ENCODE measurements at places on chromosomes 11 and 22.

DNA sequence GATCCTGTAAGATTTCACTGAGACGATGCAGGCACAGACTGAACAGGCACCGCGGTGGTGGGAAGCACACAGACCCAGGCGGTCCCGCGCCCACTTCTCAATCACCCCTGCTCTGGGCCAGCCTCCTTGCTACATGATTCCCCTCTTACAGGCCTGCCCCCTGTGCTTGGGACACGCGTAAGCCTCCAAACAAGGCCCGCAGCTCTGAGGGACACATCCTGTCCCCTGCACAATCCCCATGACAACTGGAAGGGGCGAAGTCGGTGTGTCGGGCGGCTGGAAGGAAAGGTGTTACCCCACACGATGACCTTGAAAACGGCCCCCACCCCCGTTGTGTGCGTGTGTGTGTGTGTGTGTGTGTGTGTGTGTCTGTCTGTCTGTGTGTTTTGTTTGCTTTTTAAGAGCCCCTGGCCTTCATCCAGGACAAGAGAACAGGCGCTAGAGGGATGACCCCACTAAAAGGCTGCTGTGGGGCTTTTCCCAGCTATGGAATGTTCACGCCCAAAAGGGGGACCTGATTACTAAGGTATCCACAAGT is 13.1 kb downstream of the CELSR1 start:
- no peak for DNase-seq

GRCh38 chr11:128711136-128711535 is 17.3 kb downstream of the FLI1 start:
- no peak for DNase-seq

DNA sequence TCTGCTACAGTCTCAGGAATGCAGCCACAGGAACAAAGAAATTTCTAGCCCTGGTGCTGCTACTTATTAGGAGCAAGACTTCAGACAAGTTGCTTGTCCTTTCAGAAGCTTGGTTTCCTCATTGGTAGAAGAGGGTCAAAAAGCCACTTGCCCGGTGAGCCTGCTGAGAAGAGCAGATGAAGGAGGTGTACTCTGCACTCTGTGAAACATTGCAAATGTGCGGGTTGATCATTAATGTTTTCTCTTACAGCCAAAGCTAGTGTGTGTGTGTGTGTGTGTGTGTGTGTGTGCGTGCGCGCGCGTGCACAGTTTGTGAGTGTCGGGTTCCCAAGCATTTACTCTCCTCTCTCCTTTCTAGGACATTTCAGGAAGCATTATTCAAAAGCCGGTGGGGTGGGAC is 86.3 kb upstream of the NNMT start:
- no peak for DNase-seq

- no peak for DNase-seq
Observed at GRCh38 chr11:122354025-122354697, 238.1 kb upstream of the BLID start.

GRCh38 chr11:11025087-11025486 is 167.2 kb upstream of the ZBED5 start:
- no peak for DNase-seq

GRCh38 chr11:22554221-22554620 is 71.4 kb downstream of the FANCF start:
- no peak for DNase-seq
